ENCODE measurements at places on chromosomes 3 and 15.

- DNase-seq, result no peak
Measured at GRCh38 chr3:95197661-95198060, 1134.8 kb downstream of the NSUN3 start.

DNA sequence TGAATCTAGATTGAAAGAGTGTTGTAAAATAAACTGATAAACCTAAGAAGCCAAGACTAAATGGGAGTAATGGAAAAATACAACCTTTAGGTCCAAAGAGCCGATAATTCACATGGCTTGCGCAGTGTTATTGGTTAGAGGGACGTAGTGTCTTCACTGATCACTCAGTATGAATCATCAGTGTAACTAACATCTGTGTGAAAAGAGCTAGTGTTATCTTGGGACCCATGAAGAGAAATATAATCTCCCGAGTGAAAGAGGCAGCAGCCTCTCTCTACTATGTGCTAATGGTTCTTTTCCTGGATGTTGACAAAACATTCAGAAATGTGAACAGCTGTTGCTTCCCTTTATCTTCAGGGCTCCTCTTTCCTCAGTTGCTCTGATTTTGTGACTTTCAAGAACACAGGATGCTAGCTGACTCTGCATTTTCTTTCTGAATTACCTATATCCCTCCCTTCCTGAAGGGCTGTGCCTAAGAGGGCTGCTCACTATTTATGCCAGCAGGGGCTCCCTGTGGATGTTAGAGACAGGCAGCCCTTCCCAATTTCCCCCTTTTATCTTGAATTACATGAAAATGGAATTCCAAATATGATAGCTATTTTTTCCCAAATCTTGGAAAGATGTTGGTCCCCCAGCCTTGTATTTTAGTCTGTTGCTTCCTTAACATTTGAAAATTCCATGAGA, 128.8 kb downstream of the GRM7 start:
- no peak for DNase-seq

DNA sequence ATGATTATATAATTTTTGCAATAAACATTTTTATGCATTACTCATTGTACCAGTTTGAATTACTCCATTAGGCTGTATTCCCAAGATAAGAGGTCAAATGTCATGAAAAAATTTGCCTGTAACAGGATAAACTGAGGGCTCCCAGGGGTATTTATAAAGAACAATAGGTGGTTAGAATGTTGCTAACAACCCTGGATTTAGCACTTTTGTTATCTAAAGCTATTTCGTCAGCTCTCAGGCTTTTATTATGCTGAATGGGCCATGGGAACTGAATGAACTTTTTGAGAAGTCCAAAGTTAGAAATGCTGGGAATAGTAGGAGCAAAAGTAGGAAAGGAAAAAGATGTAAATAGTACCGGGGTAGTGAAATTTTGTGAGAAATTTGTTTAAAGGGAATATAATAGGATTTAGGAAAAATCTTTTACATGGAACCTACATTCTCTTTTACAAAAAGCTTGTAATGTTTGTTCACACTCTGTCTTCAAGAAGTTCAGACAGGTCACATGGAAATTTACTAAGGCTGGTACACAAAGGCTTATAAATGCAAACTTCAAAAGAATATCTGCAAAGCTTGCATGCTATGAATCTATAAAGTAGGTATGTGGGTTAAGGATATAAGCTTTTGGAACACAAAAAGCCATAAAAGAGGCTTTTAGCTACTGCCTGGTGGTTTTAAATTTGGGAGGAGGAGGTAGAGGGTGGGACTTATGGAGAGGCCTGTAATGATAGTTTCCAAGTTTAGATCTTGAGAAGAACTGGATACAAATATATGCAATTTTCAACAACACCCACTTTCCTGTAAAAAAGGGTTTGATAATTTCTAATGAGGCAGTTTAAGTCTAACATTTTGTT, 445.8 kb upstream of the NAALADL2 start:
- no peak for DNase-seq

DNA sequence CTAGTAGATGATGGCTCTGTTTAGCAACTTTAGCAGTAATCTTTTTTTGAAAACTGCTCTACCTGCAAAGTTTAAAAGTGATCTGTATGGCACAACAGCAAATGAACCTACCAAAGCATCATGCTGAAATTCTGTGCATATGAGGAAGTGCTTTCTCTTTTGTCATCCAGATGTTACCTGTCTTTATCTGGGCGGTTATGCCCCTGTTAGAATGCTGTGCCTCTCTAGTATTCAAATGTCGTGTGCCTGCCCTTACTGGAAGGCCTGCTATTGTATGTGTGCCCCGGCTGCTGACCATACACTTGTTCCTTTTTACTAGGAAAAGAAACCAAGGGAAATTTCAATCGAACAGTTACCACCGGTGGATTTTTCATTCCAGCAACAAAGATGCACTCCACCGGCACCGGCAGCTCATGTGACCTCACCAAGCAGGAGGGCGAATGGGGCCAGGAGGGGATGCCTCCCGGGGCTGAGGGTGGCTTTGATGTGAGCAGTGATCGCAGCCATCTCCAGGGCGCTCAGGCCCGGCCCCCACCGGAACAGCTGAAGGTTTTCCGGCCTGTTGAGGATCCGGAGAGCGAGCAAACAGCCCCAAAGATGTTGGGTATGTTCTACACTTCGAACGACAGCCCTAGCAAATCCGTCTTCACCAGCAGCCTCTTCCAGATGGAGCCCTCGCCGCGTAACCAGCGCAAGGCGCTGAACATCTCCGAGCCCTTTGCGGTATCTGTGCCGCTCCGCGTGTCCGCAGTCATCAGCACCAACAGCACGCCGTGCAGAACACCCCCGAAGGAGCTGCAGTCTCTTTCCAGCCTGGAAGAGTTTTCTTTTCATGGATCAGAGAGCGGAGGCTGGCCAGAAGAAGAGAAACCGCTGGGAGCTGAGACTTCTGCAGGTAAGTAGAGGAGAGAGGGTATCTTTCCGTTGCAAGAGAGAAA, 61.6 kb downstream of the TMEM39A start:
- DNase-seq, result no peak

DNA sequence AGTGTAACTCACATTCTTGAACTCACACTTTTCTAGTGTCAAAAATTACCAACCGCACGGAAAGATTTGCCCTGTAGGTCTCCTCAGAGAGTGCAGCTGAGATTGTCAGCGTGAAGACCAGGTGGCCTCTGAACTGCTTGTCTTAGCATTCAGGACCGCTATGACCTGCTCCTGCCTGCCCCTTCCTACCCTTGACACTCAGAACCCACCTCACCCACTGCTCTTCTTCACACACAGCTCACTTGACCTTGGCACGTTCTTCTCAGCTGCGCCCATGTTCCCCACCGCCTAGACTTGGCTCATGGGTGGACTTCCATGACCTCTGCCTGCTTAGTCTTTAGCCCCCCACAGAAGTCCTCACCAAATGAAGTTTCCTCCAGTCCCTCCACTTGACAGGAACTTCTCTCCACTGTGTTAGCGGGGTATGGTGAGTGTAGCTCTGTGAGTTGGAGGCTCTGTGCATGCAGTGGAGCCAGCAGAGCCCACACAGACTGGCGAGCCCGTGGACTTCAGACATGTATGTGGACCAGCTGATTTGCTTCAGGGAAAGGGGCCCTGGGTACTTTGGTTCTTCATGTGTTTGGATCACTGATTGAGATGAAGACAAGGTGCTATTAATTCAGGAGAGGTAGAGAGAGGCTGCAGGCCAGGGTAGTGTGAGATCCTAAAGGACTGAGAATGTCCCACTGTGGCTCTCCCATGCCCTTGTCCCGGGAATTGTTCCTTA, 221.3 kb downstream of the OPA1 start:
- no peak for DNase-seq

DNA sequence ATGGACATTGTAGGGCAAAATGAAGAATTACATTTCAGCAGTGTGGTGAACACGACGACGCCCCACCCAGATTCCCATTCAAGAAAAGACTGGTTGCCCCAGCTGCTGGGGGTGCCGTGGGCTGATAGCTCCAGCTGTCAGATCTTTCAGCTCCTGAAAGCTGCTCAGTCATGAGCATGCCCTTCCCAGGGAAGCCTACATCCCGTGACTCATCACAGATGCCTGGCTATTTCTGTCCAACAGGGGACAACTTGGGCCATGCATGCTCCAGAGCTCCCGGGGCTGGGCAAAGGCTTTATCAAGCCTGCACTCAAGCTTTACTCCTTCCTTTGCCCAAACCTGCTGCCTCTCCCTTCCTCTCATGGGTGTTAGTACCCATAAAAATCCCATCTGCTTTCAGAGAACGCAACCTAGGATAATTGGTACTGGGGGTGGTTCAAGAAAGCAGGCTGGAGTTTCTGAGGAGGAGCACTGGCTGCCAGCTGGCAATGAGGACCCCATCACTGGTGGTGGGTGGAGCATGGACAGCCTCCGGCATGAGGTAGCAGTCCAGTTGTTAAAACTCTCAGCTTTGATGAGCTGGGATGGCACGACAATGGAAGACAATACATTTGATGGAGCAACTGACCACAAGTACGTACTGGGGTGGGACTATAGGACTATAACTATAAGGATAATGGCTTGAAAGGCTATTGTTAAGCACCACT, 16.4 kb upstream of the ST8SIA2 start:
- DNase-seq, result no peak

GRCh38 chr3:108322352-108322751, 26.0 kb downstream of the HHLA2 start:
- no peak for DNase-seq

DNA sequence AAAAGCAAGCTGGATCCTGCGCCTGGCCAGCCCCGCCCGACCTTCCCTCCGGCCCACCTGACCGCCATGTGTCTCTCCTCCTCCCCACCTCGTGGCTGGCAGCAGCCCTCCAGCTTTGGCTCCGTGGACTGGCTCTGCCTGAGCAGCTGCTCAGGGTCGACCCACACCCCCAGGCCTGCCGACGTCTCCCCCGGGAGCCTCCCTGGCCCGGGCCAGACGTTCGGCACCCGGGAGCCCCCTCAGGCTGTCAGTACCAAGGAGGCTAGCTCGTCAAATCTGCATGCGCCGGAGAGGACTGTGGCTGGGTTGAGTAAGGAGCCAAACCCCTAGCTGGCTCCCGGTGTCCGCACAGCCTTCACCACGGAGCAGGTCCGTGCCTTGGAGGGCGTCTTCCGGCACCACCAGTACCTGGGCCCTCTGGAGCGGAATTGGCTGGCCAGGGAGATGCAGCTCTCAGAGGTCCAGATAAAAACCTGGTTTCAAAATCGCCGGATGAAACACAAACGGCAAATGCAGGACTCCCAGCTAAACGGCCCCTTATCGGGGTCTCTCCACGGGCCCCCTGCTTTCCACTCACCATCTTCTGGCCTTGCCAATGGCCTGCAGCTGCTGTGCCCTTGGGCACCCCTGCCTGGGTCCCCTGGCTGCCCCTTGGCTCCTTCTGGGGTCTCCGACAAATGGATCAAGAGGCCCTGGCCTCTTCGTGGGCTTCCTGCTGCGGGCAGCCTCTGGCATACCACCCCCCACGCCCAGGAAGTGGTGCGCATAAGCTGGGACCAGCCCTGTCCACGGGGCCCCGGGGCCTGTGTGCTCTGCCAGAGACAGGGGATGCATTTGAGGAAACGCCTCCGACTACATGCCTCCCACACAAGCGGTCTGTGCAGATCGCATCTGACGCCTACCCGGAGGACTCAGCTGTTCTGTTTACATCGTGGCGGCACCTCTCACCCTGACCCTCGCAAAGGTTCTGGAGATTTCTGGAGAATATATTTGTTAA, 345.0 kb downstream of the ZNF385D start:
- DNase-seq, result no peak

- no peak for DNase-seq
Measured at GRCh38 chr3:23633261-23633960, 172.3 kb upstream of the UBE2E1 start.

DNA sequence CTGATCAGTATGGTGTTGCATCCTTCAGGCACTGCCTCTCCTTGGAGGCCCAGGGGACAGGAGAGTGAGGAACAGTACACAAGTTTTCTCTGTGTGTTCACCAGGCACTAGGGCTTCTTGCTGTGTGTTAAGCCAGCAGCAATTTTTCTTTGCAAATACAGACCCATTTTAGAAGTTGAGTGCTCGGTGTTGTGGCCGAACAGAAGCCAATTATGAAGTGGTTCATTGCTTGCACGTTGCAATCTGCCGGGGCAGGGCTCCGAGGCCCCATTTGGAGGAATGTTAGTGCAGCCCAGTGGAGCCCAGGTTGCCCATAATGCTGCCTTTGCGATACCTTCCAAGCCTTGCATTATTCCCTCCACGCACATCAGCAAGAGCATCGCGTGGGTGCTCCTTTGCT, 51.0 kb downstream of the EPHB1 start:
- no peak for DNase-seq

DNA sequence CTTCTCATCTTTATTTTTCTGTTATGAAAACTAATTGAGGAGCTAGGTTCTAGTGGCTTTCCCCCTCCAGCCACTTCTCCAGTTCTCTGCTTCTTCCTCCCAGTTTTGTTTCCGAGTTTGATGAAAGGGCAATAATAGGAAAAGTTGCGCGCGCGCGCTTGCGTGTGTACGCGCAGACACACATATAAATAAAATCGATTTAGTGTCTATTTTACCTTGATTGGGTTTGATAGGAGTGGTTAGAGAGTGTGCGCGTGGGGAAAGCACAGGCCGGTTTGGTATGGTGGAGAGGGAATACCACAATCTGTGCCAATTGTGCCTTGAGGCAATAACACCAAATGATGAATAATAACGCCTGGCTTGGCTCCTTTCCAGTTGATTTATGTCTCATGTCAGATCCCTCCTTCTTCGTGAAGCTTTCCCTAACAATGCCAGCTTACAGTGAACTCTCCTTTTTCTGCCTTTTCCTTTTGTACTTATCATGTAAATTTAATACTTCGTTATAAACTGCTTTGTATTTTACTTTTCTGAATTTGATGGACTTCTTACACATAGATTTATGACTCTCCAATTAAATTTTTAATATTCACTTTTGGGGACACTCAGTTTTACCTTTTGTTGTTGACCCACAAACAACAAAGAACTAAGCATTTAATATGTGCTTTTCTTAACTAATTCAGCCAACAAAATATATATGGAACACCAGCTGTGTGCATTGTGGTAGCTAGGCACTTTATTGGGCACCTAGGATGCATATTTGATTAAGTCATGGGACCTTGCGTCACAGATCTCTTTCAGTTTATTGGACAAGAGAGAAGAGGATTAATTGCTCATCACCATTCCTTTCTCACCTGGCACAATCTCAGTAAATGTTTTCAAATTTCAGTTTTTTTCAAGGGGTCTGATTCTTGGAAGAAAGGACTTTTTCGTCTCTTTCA, 1.7 kb downstream of the TIPARP start:
- no peak for DNase-seq

Data from CMK (cell line).